ENCODE measurements at places on chromosomes 1 and 21.

DNA sequence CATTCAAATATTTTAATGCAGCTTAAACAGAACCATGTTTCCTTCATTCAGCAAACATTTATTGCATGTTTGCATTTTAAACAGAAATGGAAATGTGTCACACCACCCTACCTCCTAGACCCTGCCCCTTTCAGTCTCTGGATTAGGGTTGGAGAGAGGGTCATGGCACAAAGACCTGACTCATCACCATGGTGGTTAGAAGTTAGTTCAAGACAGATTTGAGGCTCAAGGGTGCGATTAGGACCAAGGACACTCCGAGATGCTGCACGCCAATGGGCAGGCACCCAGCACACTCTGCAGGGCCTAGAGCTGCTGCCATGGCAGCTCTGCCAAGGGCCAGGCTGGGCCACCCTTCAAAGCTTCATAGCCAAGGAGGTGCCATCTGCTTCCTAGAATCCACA lies 86.9 kb downstream of the NAV1 start:
- DNase-seq: no peak

DNA sequence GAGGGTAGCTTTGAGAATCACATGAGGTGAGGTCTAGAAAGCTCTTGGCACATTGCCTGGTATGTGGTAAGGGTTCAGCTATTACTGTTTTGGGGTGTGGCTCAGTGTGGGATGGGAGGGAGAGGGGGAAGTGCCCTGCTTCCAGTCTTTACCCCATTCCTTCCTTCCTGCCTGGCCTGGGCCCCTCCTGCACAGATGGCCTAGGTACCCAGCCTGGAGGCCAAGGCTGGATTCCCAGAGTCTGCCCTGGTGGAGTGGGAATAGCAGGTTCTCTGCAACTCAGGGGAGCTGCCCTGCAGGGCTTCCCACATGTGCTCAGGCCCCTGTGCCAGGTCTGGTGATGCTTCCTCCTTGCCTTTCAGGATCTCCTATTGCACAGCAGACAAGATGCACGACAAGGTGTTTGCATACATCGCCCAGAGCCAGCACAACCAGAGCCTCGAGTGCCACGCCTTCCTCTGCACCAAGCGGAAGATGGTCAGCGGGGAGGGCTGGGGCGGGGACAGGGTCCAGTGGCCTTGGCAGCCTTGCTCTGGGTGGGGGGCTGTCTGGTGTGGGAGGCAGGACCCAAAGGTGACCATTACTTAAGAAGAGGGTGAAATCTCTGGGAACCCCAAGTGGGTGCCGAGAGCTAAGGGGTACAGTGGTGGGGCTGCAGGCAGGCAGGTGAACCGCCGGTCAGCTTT lies 13.5 kb downstream of the LDLRAP1 start:
- DNase-seq: no peak

DNA sequence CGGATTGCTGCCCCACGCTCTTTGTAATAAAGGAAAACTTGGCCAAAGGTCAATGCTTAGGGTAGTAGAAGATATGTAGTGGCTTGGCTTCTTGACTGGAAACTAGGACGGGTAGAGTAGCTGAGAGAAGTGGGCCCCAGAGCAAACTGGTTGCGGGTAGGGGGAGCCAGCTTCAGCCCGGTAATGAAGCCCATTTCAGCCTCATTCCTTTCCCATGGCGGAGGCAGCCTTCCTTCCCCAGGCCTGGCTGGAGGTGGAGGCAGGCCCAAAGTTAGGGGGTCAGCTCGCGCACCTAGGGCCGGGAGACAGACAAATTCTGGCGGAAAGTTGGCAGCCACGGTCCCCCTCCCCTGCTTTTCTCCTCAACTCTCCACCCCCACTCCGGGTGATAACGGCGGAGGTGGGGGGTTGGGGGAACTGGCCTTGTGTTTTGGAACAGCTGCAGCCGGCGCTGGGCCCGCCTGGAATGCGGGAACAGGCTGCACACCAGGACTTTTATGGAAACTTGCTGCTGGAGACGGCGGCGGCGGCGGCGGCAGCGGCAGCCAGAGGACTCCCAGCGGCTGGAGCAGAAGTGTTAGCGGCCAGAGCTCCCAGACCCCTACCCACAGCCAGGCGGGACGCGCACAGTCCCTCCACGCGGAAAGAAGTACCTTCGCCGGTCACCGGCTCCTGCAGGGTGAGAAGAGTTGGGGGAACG lies at the start of gene NEXN:
TSS of gene NEXN (plus strand) at position 544 of the 700 bp plus-strand sequence. CDS start 27,483 bp downstream, outside the sequence.
- no peak for DNase-seq

DNA sequence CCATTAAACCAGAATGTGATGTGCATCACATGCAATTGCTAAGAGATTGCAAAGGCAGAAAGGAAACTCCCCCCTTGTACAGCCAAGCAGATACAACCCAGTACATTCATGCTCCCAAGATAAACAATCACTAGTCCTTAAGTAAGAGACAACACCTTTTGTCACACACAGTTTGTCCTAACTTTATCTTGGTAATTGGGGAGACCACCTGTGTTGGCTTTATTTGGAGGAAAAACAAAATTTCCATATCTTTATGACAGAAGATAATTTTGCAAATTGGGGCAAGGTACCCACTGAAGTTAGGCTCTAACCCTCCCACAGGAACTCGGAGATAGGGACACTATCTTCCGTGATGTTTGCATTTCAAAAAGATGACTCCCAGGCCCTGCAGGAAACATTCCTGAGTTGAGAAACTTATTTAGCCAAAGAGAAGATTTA lies 175.0 kb upstream of the TNR start:
- no peak for DNase-seq

DNA sequence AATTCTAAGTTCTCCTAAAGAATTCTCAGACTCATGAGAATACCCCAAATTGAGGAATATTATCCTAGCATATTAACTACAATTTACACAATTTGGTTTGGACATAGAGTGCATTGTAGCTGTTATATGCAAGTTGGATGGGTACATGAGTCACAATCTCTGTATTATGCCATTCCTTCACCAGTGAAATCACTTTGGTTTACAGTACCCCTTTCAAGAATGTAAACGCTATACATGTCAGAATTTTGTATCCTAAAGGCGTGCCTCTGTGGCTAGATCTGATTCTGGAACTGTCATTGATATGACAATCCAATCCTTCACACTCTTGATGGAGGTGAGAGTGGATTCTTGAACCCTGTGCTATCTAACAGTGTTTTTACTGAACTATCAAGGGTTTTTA lies 6.7 kb upstream of the IL10RB start:
- no peak for DNase-seq

DNA sequence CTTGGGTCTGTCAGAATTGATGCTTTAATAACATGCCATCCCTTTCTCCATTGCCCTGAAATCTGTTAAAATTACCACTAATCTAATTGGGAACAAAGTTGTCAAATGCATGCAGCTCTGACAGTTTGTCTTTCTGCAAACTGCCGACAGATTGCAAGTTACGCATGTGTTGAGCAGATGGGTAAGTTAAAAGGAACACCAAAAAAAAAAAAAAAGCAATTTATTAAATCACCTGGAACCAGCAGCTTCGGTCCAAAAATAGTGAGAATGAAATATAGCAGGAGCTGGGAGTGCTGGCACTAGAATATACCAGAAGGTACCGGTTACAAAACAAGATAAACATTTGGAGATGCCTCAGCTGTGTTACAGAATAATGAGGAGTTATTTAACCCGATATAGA lies 149.6 kb upstream of the C1orf87 start:
- DNase-seq: no peak

GRCh38 chr1:30360753-30361152 lies 362.6 kb downstream of the MATN1 start:
- no peak for DNase-seq

DNA sequence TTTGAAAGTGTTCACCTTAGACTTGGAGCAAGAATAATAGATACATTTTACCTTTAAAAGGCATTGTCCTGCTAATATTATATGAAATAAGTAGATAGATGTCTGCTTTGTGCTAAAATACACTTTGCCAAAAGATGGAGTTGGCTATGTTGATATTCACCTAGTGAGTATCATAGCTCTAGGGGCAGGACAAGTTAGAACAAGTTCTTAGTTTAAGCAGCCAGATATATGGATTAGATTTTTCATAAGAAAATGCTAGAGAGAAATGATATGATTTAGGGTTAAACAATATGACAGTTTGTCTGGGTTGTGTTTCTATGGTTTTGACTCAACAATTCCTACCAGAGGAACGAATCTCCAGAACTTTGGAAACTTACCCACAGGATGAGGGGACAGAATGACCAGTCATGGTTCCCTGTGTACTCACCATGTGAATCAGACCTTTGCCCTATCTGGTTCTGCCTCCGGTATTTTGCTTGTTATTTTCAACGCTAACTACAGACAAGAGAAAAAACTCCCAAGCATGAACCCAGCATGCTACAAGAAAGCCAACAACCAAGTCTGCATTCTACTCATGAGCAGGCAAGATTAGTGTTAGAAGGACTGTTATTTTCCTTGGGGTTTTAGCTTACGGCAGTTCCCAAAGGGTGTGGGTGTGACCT lies 1.7 kb downstream of the F5 start:
- DNase-seq: no peak

GRCh38 chr1:181508486-181509165 lies 25.3 kb downstream of the CACNA1E start:
- DNase-seq: no peak

GRCh38 chr1:64616039-64616438 lies 128.8 kb upstream of the RAVER2 start:
- no peak for DNase-seq

- no peak for DNase-seq
Observed at GRCh38 chr1:11352816-11353799, 80.1 kb downstream of the UBIAD1 start.

DNA sequence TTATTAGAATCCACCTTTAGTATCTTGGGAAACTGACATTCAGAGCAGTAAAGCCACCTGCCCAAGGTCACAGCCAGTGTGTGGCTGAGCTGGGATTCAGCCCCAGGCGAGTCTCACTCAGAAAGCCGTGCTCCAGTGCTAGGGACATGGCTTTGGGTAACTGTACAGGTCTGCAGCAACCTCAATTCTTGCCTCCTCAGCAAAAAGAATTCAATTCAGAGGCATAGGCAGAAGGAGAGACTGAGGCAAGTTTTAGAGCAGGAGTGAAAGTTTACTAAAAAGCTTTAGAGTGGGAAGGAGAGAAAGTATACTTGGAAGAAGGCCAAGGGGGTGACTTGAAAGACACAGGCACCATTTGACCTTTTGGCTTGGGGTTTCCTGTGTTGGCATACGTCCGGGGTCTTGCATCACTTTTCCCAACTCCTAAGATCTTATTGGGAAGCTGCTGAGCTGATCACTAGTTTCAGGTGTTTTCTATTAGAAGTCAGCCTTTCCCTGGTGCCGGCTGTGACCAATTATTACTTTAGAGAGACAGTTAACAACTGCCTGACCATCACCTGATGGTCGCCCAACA lies 529.3 kb downstream of the MATN1 start:
- no peak for DNase-seq

DNA sequence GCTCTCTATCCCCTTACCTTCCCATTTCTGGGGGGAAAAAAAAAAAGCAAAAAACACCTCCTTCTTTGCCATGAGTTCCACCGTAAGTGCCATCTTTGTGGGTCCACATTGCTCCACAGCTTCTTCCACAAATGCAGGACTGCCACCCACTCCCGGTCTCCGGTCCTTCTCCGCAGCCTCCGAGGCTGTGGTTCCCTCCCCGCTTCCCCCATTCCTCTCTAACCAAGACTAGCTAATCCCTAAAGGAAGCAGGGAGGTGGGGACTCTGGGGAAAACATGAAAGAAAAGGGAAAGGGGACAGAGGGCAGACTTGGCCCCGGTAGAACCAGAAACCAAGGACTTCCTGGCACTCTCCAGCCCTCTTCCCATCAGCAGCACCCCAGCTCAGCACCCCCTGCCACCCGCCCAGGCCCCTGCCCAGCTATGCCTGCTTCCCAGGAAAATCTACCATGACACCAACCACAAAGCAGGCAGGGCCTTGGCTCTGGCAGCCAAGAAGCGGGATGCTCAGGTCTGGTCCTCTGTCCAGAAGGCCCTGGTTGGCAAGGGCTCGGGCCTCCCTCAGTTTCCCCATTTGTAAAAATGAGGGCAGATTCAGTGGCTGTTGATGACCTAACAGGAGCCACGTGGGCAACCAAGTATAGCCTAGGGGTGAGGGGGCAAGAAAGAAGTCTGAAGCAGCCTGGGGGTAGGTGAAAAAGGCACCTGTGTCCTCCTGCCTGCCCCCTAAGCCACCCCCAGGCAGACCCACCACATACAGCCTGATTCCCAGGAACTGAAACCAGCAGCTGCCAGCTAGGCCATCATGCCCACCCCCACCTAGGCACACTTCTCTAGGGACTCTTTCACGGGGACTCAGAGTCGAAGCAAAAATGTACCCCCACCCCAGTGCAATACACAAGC lies 2.5 kb downstream of the EPHA2 start:
- DNase-seq: no peak

- DNase-seq: no peak
Observed at GRCh38 chr1:173861731-173862145, 6.1 kb downstream of the GAS5 start.

- no peak for DNase-seq
Observed at GRCh38 chr1:32636914-32637645, 13.3 kb downstream of the ZBTB8OS start.

DNA sequence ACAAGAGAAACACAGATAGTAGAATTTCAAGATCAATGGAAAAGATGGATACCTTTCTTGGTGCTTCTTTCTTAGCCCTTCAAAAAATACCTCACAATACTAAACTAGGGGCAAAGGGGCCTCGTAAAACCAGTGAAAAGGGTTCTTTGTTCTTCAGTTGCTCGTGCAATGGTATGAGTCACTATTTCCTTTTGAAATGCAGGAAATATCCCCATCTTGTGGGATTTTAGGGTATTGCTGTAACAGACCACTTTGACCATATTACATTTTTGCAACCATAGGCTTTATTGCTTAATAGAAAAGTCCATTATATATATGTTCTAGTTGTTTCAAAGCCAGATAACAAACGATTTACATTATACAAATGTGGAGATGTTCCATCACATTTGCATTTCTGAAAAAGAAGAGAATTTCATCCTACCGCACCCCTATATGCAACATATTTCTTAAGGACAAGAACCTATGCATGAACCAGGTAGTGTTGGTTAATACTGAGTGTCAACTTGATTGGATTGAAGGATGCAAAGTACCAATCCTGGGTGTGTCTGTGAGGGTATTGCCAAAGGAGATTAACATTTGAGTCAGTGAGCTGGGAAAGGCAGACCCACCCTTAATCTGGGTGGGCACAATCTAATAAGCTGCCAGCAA lies 88.6 kb upstream of the PKN2 start:
- DNase-seq: no peak

DNA sequence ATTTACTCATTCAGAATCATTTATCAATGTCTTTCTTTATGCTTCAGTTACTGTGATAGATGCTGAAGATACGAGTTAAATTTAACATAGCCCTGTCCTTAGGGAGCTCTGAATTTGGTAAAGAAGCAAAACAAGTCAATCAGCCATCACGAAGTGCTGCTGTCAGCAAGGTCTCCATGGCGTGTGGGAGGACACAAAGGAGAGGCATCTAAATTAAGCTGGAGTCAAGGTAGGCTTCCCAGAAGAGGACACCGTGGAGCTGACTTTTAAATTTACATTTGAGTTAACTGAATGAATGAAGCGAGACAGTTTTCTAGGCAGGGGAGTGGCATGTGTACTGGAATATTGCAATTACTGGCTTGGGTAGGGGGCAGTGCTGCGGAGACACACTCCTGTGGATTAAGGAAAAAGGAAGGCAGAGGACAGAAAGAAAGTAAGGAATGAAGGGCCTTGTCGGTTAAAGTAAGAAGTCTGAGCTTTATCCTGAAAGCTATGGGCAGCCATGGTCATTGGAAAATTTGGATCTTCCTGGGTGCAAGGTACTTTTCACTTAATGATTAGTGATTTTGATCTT lies 41.3 kb upstream of the C1orf87 start:
- no peak for DNase-seq

- DNase-seq: no peak
Observed at GRCh38 chr1:223611936-223612335, 53.6 kb downstream of the CAPN8 start.

- DNase-seq: no peak
Observed at GRCh38 chr1:161185732-161186311, 8.5 kb upstream of the B4GALT3 start.
